Activated CD4-positive, alpha-beta T cell treated with anti-CD3 and anti-CD28 coated beads for 1 hour (primary cell): ENCODE measurements at places on chromosomes 1 and 21.

- no peak for DNase-seq
Measured at GRCh38 chr21:24395320-24395923, 1211.9 kb downstream of the MRPL39 start.

DNA sequence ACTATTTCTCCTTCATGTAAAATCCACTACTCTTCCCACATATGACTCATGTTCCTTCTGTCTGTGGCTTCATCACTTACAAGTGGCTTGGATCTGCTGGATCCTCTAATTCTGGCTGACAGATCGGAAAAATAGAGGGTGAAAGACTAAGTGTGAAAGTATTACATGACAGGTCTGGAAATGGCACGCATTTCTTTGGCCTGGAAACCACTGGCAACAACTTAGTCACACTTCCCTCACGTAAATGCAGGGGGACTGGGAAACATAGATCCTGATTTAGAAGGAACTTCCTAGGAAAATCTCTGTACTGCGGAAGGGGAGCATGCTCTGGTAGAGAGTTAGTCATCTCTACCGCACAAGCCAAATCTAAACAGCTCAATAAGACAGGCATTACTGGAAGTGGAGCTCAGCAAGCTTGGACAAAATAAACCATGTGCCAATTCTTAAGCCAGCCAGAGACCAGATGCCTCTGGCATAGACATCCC is 305.4 kb upstream of the PTBP2 start:
- no peak for DNase-seq

DNA sequence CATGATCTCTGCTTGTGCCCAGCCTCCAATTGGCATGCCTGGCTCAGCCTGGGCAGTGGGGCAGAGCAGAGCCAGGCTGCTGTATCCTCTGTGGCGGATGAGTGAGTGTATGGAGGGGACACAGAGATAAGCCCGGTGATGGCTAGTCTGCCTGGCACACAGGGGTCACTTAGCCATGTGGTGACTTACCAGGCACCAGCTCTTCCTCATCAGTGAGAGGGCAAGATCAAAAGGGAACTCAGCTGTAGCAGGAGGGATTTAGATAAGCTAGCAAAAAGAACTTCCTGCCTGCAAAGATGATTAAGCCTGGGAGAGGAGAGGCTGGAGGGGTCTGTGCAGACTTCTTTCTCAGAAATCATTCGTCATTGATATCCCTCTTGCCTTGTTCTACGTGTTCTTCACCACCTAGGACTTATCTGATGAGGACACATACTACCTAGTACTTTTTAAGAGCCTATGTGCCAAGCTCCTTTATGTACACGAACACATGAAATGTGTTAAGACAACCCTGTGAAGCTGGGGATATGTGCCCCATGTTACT is 7.9 kb downstream of the KIF21B start:
- no peak for DNase-seq

- no peak for DNase-seq
Measured at GRCh38 chr1:227072991-227073390, 132.9 kb downstream of the COQ8A start.

- DNase-seq, result no peak
Measured at GRCh38 chr1:222278501-222278900, 269.4 kb downstream of the HHIPL2 start.

GRCh38 chr1:97943354-97943753 is 22.5 kb upstream of the DPYD start:
- no peak for DNase-seq

GRCh38 chr1:41889506-41890414 is 29.0 kb downstream of the HIVEP3 start:
- no peak for DNase-seq

- DNase-seq, result no peak
Measured at GRCh38 chr1:173332026-173332425, 124.9 kb upstream of the TNFSF4 start.
